ENCODE measurements at places on chromosomes 3 and 15.

- no peak for DNase-seq
Measured at GRCh38 chr3:119601154-119601553, 3.5 kb downstream of the PLA1A start.

DNA sequence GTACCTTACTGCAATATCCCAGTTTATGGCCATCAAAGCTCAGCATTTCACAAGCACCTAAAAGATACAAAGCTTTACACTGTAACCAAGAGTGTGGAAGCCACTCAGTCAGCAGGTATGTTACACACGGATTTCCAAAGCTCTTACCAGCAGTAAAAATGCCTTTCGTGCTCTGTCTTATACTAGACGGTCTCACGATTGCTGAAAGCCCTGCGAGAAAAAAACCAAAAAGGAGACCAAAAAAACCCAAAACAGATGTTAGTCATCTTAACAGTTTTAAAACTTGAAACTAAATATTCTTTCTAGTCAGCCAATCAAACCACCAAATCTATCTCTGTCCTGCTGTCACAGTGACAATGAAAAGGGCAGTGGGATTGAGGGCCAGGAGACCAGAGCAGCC, 39.0 kb downstream of the TAMM41 start:
- no peak for DNase-seq

DNA sequence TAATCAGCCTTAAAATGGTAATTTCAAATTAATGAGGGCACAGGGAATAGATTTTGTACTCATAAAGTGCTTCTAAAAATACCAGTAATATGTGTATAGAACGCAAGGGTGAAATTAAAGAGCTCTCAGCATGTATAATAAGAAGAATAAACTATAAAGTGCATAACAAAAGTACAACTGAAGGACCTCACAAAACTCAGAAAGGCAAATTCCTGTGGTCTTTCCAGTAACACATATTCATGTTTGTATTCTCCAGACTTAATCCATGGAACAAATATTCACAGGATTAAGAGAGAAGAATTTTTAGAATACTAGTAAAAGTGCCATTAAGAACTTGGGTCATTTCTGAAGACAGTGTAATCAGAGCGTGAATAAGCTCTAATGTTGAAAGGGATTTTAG, 646.3 kb downstream of the CADM2 start:
- DNase-seq = no peak

DNA sequence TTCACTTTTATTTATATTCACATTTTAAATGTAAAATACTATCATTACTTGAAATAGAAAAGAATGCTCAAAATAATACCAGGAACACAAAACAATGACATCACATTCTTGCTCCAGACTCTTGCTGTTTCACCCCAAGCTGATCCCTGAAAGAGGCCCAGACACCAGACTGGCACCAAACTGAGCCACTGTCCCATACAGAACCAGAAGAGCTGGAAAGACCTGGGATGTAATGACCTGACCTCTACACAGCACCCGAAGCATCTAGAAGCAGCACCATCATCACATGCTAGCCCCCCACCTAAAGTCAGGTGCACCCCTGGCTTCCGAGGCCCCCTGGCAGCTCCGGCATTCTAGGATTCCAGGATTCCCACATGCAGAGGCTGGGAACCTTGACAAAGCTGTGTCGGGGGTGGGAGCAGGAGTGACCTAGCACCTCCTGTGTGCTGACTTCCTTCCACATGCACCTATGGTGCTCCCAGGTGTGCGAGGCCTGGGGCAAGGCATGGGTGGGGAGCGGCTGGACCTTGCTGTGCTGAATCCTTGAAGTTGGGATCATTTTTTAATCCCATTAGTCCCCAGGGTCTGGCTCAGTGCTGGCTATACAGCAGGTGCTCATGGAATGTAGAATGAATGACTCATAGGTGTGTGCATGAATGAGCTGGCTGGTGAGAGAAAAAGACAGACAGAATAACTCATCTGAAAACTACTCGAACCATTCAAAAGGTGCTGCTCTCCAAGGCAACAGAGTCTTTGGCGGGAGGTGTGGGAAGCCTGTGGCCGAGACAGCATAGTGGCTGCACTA, 144.7 kb upstream of the IQSEC1 start:
- DNase-seq = no peak

DNA sequence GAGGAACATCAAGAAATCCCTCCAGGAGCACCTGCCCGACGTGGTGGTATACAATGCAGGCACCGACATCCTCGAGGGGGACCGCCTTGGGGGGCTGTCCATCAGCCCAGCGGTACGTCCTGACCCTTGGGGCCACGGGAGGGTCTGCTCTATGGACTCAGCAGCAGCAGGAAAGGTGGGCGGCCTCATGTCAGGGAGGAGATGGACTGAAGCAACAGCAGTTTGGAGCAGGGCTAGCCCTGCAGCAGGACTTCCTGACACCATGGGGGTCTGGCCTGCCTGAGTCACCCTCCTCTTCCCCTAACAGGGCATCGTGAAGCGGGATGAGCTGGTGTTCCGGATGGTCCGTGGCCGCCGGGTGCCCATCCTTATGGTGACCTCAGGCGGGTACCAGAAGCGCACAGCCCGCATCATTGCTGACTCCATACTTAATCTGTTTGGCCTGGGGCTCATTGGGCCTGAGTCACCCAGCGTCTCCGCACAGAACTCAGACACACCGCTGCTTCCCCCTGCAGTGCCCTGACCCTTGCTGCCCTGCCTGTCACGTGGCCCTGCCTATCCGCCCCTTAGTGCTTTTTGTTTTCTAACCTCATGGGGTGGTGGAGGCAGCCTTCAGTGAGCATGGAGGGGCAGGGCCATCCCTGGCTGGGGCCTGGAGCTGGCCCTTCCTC, 24.2 kb downstream of the HDAC11 start:
- DNase-seq = no peak

- no peak for DNase-seq
Measured at GRCh38 chr3:193948459-193948858, 187.5 kb upstream of the HES1 start.

Measured in AG09319 (cell line).